ENCODE measurements at places on chromosomes 4 and X.

DNA sequence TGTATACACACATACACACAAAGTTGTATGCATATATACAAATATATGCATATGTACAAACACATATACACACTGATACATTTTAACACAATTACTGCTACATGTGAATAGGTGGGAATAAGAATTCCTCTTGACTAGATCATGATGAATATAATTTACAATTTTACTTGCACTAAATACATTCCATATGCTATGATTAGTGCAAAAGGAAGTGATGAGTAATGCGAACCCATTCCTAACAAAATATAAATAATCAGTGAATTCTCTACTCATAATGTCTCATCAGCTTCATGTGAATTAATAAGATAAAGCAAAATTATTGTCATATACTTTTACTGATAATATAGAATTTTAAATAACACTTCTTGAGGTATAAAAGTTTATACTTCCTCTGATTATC, 1077.3 kb upstream of the PCDH10 start:
- peak; percentile 57 for DNase-seq

DNA sequence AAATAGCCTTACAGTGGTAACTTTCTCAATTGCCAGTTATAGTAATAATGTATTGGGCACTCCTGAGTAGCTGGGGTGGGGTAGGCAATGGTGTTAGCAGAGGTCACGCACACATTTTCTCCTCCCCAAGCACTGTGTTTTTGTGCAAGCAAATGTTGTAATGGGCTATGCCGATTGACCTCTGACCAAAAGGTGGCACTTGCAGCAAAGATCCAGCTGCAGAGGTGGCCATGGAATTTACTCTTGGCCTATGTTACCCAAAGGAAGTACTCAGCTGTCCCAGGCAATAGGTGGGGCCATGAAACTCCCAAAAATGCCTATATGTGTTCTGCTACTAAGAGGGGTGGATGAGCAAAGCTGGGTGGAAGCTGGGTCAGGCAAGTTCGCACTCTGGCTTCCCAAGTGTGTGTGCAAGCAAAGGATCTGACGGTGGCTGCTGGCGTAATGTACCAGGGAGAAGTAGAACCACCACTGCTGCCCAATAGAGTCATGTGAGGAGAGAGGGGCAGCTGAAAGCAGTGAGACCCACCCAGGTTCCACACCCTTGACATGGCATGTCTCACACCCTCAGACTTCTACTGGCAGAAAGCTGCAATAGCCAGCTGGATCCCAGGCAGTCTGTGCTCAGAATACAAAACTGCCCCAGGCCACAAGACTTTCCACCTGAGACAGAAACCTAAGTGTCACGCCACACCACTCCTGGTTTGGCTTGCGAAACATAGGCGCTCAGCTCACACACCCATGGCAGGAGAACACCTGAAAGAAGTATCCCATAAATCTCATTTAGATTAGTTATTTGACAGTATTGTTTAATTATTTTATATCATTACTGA, 353.3 kb upstream of the EMCN start:
- no peak for DNase-seq

- no peak for DNase-seq
These were observed 84.7 kb downstream of the HPRT1 start for GRCh38 chrX:134544513-134545151.

DNA sequence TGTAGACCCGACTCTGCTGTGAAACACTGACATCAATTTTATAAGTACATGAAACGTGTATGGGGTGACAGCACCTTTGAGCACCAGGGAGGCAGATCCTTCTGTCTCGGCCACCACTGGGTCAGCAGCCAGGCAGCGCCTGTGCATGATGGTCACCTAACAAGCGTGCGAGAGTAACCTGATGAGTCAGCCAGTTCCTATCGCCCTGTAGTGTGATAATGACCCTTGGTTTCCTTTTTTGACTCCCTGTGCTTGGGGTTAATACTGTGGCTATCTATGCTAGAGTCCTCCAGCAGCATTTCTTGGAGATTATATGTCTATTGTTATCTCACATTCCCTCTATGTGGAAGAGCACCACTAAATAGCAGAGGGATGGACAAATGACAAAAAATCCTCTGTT, 101.6 kb downstream of the NPNT start:
- peak; percentile 15 for DNase-seq

DNA sequence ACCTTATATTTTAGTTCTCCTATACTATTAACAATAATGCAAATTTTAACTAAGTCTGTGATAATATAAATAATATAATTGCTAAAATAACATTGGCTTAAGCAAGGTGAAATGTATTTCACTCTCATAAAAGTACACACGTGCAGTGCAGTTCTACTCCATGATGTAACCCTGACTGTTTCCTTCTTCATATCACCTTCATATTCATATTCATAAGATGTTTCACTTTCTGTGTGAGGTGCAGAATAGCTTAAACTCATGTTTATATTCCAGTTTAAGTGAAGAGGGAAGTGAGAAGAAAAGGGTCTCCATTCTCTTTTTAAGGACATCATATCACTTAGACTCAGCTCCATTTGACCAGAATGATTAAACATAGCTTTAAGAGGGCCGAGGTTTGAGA, 1810.0 kb upstream of the PCDH10 start:
- DNase-seq: no peak

- DNase-seq: no peak
These were observed 7.3 kb downstream of the SHOX start for GRCh38 chrX:637660-638481.

- DNase-seq: no peak
These were observed 37.9 kb downstream of the ARHGEF6 start for GRCh38 chrX:136742721-136743379.

DNA sequence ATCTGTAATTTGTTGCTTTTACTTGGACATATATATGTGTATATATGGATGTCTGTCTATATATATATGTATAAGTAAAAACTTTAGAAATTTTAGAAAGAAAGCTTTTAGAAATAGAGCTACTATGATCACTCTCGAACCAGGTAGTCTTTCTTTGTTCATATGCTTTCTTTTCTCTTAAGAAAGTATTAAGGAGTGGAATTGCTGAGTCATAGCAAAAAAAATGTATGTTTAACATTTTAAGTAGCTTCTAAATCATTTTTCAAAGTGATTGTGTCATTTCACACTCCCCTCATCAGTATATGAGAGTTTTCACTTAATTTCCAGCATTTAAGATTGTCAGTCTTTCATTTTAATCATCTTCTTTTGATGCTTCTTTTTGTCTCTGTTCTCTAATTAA, 447.9 kb upstream of the TECRL start:
- no peak for DNase-seq

- DNase-seq: no peak
These were observed 20.9 kb downstream of the GPAT3 start for GRCh38 chr4:83556816-83557215.

GRCh38 chrX:16711893-16712547, 449 bp downstream of the CTPS2 start:
- DNase-seq: no peak

DNA sequence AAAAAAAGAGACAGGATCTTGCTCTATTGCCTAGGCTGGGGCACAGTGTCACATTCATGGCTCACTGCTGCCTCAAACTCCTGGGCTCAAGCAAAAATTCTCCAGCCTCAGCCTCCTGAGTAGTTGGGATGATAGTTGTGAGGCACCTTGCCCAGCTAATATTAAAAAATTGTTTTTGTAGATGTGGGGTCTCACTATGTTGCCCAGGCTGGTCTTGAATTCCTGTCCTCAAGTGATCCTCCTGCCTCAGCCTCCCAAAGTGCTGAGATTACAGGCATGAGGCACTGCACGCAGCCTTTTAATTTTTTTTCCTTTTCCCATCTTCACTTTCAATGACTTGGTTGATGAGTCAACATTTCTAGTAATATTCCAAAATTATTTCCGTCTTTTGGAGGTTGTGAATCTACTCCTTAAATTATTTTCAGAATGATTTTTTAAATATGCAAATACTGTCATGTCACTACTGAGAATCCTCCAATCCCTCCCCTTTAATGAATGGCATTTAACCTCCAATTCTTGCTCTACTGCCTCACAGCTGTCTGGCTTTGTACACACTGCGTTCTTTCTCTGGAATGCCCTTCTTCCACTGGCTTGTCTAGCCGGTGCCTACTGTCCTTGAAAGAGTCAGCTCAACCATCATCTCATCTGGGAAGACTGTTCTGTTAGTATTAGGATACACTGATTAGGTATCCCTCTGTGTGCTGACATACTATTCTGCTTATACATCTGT, 27.5 kb upstream of the DCTD start:
- no peak for DNase-seq

GRCh38 chr4:4752576-4753401, 106.7 kb upstream of the MSX1 start:
- DNase-seq: no peak

DNA sequence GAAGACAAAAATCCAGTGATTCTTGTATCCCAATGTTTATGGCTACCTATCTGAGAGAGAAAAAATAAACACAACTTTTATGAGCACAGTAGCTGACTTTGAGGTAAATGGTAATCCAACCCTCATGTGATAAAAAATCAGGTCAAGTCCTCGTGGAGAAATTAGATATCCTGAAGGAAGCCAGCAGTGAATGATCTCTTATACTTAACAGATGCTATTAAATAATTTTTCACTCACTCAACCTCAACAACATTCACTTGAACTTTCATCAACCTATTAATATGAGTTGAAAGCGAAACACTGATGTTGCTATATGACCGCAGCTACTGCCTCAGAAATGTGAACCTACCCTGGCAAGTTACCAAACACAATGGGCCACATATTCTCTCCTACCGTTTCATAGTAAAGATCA, 105.4 kb downstream of the GPC3 start:
- DNase-seq: no peak

- no peak for DNase-seq
These were observed 95.7 kb upstream of the FRMPD4 start for GRCh38 chrX:12042615-12043014.

DNA sequence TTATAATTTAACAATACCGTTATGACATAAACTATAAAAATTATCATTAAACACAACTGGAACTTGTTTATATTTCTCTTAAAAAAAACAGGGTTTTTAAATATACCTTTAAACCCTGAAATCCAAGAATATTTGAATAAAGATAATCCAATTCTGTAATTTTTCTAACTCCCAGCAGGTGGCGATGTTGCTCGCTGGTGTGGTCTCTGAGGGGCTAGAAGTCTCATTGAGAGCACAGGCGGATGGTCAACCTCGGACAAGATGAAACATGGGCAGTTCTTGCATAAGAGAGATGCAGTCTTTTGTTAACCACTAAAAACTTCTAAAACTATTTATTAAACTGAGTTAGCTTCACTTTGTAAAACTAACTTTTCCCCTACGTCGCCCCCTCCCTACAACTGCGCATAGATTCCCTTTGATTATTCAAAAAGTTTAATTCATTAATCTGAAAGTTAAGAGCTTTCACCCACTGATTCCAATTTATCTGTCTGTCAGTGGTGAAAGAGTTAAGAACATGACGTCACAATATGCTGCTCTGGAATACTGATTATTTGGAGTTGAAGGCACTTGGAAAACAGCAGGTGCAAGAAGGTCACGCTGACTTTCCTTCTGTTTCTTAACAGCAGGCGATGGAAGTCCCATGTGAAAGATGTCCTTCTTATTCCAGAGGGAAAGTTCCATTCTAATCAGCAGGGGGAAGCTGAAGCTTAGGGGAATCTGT, 29.5 kb downstream of the DMP1 start:
- DNase-seq: peak; percentile 63

GRCh38 chr4:122914292-122914904, 8.0 kb downstream of the NUDT6 start:
- DNase-seq: peak; percentile 60

- DNase-seq: no peak
These were observed 131.8 kb upstream of the TMLHE start for GRCh38 chrX:155744534-155744933.

GRCh38 chr4:169335331-169335730, 64.6 kb upstream of the SH3RF1 start:
- peak; percentile 13 for DNase-seq

DNA sequence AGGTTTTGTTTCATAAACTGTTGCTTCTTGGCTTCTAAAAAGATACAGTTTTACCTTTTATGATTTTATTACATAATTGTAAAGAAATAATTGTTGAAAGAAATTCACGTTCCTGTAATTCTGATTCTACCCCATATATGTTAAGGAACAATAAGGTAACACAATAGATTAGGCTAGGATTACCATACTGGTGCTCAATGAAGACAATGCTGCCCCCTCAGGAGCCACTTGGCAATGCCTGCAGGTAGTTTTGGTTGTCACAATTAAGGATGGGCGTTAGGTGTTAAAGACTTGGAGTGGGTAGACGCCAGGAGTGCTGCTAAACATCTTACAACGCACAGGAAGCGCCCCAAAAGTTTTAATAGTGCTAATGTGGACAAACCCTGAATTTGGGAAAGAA, 133.2 kb downstream of the NLGN4X start:
- peak; percentile 1 for DNase-seq

GRCh38 chr4:99219479-99219878, 433 bp upstream of the ADH6 start:
- DNase-seq: no peak

DNA sequence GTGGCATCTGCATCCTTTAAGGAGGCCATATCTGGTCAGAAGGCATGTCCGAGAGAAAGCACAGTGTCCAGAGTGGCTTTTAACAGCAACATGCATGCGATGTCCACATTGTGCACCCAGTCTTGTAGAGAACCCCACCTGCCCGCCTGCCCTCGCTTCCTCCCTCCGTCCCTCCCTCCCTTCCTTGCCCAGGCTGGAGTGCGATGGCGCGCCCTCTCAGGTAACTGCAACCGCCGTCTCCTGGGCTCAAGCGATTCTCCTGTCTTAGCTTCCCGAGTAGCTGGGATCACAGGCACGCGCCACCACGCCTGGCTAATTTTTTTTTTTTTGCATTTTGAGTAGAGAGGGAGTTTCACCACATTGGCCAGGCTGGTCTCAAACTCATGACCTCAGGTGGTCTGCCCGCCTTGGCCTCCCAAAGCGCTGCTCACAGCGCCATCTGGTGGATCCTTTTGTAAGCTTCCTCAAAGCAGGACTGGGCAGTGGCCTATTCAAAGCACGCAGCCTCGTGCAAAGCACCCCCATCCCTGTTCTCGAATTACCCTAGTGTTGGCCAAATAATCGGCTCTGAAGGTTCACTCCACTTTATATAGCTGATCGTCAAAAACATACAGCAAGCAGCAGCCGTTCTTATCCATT, 15.0 kb downstream of the BRCC3 start:
- peak; percentile 33 for DNase-seq

GRCh38 chrX:150298841-150299551, 64.1 kb upstream of the MAMLD1 start:
- DNase-seq: no peak
